ENCODE measurements at places on chromosomes 5 and 9. TPM values are rescaled to one million over a fixed set of nuclear protein-coding genes. Genes with fewer than 3 reads are reported as not detected.

Gene SLC4A9
- total RNA-seq: 0.21 TPM

Gene PHF24
- total RNA-seq: 0.09 TPM

Gene PIP5K1B
- total RNA-seq: 1.6 TPM

Gene VCAN
- total RNA-seq: not detected

Gene TXNDC8
- not detected for total RNA-seq

Gene PCDHGA6
- 0.05 TPM for total RNA-seq

Gene SLC30A5
- 45.1 TPM for total RNA-seq

Gene PTPN3
- 0.32 TPM for total RNA-seq

Gene BNC2
- not detected for total RNA-seq

Gene GNG10
- 14.5 TPM for total RNA-seq

Gene PCAT7
- not detected for total RNA-seq

Gene FSD1L
- total RNA-seq: 3.0 TPM

Gene PAEP
- not detected for total RNA-seq

Gene IFNE
- not detected for total RNA-seq

Gene ARHGEF39
- 19.1 TPM for total RNA-seq

Gene SERF1A
- 4.3 TPM for total RNA-seq

Gene GRM6
- total RNA-seq: not detected

Gene PCDHB8
- not detected for total RNA-seq

Gene CNTNAP3
- not detected for total RNA-seq

Gene TTLL11
- 1.3 TPM for total RNA-seq

Gene LCN1
- not detected for total RNA-seq

Gene SPINK7
- not detected for total RNA-seq

Gene FOXE1
- 0.07 TPM for total RNA-seq

Gene ARID3C
- 0.76 TPM for total RNA-seq

Gene FAM151B
- 0.75 TPM for total RNA-seq

Gene IFNA21
- not detected for total RNA-seq

Gene CCDC183
- 0.55 TPM for total RNA-seq

Gene GLIPR2
- total RNA-seq: 18.4 TPM

Gene SPINK13
- not detected for total RNA-seq

Gene SLC6A18
- total RNA-seq: not detected

Gene CHD1
- total RNA-seq: 75.5 TPM

Gene PTGES
- total RNA-seq: 0.09 TPM
